Stomach (tissue), 19 donors: ENCODE measurements at places on chromosomes 16 and 17. TPM values are rescaled to one million over a fixed set of nuclear protein-coding genes. Genes with fewer than 3 reads are reported as not detected.

DNA sequence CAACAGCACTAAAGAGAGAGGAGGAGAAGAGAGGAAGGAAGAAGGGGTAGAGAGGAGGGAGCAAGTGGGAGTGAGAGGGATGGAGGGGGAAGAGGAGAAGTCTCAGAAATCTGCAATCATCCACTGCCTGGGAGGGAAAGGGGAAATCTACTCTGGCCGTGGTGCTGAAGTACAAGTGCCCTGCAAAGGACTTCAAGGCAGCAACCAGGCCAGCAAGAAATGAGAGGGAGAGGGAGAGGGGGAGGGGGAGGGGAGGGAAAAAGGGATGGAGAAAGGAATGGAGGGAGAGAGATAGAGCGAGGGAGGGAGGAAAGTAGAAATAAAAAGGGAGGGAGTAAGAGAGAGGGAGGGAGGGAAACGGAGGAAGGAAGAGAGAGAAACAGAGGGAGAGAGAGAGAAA is 130.8 kb upstream of the EEF2KMT start:
- no peak for DNase-seq

DNA sequence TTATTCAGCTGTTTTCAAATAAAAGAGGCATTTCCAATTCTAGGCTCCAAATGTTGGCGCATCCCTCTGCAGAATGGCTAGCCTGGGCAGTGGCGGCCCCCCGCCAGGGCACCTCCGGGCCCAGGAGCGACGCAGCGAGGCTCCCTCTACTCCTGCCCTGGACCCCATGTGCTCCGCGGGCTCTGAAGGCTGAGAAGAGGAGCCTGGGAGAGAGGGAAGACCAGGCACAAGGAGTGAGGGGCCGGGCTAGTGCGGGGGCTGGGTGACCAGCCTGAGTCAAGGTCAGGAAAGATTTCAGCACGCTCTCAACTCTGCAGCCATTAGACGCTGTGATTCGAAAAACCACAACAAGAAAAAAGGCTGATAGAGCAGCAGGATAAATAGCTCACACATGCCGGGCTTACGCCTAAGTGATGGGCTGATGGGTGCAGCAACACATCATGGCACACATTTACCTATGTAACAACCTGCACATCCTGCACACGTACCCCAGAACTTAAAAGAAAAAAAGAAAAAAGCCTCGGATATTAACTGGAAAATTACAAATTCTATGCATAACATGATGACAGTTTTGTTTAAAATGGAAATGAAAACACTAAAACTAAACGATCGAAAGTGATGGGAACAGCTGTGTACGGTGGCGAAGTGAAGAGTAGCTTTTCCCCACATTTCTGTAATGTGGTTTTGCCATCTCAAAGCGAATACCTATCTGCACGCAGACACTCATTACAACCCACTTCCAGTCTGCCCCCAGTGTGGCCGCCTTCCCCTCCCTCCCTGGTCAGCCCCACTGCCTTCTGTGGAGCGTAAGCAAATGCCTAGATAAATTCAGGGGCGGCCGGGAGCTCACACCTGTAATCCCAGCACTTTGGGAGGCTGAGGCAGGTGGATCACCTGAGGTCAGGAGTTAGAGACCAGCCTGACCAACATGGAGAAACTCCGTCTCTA is 44.4 kb downstream of the MAP1LC3B start:
- DNase-seq = peak; percentile 30

DNA sequence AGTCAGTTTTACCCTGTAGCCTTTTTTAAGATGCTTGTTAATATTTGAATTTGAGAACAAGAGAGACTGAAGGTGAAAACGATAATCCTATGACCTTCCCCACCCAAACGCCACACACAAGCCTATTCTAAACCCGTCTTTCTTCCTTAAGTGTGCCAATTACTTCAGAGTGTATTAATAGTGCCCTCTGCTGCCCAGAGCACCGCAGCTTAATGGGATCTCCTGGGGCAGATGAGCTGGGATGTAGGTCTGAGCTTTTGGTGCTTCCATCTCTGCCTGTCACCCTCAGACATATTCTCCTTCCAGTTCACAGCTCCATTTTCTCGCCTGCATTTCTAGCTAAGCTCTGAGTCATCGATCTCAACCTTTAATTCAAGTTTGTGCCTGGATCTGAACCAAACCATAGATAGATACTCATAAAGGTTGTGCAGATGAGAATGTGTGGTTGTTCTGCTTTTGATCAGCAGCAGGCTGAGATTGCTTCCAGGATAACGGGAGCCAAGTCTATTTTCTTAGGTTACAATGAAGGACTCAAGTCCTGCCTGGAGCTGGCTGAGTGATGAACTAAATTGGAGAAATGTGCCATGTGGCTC is 46.4 kb upstream of the CDH13 start:
- DNase-seq = peak; percentile 35

- peak; percentile 93 for DNase-seq
Measured at GRCh38 chr17:40068917-40069750, 6.4 kb downstream of the THRA start.

GRCh38 chr17:49932138-49932723 is 36.8 kb upstream of the DLX4 start:
- no peak for DNase-seq

DNA sequence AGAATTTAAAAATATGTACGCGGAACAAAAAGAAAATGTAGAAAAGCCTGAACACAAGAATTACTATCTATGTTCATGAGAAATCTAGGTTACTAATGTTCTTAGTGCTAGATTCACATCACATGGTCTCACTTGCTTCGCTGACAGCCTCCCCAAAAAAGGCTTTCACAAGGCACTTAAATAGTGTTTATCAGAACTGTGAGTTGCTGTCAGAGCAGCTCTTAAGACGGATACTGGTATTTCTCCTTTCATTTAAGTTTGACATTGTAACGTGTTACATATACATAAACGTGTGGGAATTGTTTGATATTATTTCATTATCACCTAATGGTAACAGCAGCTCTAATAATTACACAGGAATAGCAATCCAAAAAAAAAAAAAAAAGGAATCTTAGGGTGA is 150.9 kb downstream of the CDH8 start:
- DNase-seq = no peak

GRCh38 chr16:85418978-85419491 is 194.1 kb upstream of the GSE1 start:
- DNase-seq = no peak

DNA sequence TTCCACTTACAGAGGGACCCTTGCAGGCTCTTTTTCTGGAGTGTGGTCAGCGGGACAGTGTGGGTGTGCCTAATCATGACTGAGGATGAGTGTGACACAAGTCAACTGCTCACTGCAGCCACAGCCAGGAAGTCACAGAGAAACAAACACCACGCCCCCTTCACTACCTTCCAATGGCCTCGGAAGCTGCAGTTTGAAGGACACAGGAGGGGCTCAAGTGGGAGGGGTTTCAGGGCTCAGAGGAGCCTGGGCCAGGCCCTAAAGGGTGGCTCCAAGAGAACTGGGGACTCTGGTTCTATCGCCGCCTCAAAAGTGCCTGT is 116.2 kb upstream of the SDK2 start:
- DNase-seq = no peak

DNA sequence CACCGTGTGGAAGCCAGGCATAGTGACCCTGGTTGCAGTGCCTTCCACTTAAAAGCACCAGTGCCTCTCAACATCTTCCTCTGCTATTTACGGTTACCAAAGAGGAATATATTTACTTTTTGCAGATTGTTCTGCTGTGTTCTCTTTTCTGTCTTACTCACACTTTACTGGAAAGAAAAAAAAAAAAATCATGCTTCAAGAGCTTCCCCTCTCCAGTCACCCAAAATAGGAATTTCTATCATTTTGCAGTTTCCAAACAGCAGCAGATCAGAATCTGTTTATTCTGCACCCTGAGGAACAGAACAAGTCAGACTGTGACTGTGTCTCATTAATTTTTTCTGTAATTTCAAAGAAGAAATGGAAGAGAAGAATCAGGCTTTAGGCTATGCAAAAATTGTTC is 96.1 kb downstream of the KCNJ2 start:
- no peak for DNase-seq

GRCh38 chr17:17041018-17041521 is 1.2 kb upstream of the MPRIP start:
- DNase-seq = no peak

DNA sequence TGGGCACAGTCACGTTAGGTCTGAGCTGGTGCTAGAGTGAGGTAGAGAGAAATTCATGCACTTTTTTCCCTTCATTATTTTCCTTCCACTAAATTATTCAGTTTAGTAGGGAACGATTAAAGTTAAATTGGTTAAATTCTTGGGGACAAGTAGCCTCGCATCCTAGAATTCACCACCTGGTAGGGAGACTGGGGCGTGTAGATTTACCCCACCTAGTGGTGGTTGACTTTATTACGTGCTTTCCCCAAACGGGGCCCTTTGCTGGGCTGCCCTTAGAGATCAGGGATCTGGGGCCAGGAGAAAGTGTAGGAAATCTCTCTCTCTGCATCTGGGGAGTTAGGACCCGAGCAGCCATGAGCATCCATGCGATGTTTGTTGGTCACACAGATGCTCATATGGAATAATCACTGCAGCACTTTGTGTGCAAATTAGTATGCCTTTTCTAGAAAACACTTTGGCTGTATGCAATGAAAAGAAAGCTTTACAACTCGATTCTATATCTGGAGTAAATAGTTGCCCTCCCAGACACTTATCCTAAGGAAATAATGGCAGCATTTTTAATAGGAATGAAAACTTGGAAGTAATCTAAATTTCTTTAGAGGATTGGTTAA is 107.0 kb downstream of the PLCG2 start:
- DNase-seq = peak; percentile 51

DNA sequence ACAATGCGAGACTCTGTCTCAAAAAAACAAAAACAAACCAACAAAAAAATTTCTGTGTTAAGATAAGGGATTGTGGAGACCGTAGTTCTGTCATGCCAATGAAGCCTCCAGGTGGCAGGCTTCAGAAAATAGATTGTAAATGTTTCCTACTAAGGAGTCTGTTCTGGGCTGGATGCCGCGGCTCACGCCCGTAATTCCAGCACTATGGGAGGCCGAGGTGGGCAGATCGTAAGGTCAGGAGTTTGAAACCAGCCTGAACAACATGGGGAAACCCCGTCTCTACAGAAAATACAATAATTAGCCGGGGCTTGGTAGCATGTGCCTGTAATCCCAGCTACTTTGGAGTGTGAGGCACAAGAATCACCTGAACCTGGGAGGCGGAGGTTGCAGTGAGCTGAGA is 4.4 kb upstream of the SNX29 start:
- DNase-seq = no peak

GRCh38 chr16:85395913-85396878 is 216.9 kb upstream of the GSE1 start:
- DNase-seq = peak; percentile 59

DNA sequence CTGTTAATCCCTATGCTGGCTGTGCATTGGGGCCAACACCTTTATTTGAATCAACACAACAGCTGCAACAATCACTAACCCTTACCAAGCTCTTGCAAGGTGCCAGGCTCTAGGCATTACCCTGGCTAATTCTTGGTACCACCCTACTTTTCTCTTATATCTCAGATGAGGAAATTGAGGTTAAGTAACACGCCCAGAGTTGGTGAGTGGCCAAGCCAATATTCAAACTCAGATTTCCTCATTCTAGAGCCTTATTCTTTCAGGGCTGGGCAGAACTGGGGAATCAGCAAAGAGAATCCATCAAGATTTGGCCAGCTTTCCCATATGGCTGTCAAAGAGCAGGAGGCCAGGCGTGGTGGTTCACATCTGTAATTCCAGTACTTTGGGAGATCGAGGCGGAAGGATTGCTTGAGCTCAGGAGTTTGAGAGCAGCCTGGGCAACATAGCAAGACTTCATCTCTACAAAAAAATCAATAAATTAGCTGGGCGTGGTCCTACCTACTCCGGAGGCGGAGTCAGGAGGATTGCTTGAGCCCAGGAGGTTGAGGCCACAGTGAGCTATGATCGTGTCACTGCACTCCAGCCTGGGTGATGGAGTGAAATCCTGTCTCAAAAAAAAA is 23.7 kb downstream of the ARSG start:
- DNase-seq = no peak

DNA sequence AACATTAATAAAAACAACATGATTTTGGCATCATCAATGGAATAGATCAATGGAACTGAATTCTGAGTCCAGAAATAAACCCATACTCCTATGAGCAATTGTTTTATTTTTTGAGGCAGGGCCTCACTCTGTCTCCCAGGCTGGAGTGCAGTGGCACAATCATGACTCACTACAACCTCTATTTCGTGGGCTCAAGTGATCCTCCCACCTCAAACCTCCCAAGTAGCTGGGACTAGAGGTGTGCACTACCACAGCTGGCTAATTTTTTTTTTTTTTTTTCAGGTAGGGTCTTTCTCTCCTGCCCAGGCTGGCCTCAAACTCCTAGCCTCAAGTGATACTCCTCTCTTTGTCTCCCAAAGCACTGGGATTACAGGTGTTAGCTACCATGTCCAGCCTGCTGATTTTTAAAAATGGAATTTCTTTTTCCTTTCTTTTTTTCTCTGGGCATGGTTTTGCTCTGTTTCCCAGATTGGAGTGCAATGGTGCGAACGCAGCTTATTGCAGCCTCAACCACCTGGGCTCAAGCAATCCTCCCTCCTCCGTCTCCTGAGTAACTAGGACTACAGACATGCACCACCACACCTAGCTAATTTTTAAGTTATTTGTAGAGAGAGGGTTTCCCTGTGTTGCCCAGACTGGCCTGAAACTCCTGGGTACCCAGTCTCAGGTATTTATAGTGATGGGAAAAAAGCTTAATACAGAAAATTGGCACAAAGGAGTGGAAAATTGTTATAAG is 7.3 kb upstream of the PRDM7 start:
- DNase-seq = no peak

- DNase-seq = no peak
Measured at GRCh38 chr16:8848231-8848938, 20.4 kb downstream of the CARHSP1 start.

DNA sequence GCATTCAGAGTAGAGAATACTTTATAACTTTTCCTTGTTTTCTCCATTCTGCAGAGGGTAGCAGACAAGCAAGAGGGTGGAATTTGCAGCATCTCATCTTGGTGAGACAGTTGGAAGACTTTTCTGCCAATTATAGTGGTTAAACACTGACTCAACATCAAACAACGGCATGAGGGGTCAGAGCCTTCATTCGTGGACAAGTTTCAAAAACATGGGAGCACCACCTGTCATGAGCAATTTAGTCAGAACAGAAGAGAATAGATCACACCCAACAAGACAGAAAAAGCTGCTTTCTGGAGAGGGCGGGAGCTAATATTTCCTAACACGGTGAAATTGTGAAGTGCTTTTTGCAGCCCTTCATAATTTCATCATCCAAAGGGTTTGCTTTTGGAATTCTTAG is 17.9 kb upstream of the ZNF652 start:
- no peak for DNase-seq

- DNase-seq = no peak
Measured at GRCh38 chr17:36936455-36937000, 747 bp upstream of the LHX1 start.

Gene IGF2BP1
- total RNA-seq = not detected

Gene BICDL2
- total RNA-seq = 693 TPM

Gene TMC7
- total RNA-seq = 9.8 TPM

Gene AOC2
- not detected for total RNA-seq

Gene RNU2-1
- total RNA-seq = not detected

Gene ABCC12
- total RNA-seq = 0.18 TPM

Gene AIPL1
- not detected for total RNA-seq

Gene DPEP3
- total RNA-seq = not detected

Gene SMIM5
- 0.58 TPM for total RNA-seq

Gene KIF18B
- 3.1 TPM for total RNA-seq

Gene SAMD14
- 87.0 TPM for total RNA-seq

Gene SERPINF2
- 0.87 TPM for total RNA-seq

Gene CHST5
- total RNA-seq = not detected

Gene PLD6
- 1.1 TPM for total RNA-seq
